Stimulated activated naive CD4-positive, alpha-beta T cell treated with Interleukin-2 at 50 U/mL for 16 hours (primary cell): ENCODE measurements at places on chromosomes 12 and 14.

DNA sequence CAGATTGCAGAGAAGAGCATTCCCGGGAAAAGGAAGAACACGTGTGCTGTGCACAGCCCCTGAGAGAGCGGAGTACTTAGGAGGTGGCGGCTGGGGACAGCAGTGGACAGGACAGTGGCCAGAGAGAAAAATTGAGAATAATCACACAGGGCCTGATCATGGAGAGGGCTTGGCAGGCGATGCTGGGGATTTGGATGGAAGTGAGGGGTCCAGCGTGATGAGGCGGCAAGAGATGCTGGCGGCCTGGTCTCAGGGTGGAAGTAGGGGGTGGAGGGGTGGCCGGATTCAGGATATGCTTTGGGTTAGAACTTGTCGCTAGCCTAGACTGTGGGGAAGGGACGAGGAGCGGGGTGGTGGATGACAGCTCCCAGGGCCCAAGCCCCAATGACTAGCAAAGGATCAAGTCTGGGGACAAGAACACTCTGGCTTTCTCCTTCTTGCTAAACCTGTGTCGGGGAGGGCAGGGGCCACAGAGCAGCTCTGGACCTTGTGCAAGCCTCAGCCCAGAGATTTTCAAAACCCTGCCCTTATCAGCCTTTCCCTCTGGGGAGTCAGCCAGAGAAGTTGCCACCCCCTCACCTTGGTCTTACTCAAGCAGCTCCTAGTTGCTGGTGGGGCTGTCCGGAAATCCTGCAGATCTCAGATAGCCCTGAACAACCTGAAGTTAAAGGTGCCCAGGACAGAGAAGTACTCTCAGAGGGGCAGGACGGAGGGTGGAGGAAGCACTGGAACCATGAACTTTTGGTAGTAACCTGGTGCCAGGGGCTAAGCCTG is 1.3 kb downstream of the HVCN1 start:
- no peak for DNase-seq

DNA sequence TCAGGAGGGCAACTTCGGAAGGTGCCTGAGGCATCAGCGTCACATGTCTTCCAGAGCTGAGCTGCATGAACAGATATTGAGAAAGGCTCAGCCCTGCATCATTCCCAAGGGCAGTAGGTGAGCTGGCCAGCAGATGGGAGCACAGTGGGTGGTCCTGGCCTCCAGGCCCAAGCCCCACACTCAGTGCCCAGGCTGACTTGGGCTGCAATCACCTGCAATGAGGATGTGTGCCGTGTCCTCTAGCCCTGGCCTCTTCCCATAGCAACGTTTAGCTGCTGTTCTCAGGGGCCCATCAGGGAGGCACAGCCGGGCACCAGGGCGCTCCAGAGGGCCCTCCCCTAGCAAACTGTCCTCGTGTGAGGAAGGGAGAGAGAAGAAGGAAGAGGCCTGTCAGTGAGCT is 32.0 kb downstream of the TEP1 start:
- DNase-seq: no peak

DNA sequence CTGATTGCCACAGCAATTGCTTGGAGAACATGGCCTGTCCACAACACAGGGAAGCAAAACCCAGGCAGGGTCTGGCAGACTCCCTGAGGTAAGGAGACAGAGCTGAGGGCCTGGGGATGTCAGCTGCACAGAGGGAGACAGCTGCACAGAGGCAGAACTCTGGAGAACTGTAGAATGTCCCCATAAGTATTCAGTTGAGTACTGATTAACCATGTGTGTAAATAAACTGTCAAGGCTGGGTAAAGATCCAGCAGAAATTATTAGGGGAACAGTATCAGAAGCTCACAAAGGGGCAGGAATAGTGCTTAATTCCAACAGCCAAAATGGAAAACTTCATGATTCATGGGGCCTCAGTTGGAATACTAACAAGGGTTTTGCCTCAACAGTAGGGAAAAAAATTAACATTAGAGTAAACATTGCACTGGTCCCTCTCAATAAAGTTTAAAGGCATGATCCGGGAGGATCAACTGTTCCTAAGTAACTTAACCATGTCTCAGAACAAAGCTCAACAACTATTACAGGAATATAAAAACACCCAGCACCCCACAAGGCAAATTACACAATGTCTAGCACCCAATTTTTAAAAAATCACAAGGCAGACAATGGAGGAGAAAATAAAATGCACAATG is 201.3 kb upstream of the RASSF8 start:
- DNase-seq: no peak

DNA sequence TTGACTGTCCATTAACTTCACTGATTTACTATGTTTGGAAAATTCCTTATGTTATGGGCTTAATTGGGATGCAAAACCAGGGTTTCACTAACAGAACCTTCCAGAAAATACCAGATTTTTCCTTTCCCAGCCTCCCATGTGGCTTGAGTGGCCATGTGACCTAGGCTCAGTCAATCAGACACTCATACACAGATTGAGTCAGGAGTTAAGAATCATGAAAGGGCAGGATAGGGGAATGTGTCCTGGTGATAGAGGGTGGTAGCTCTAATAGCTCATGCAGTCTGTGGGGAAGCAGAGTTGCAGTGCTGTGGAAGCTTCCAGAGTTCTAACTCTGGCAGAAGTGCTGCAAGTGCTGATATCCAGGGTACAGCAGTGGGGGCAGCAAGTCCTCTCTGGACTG is 134.1 kb upstream of the IFNG-AS1 start:
- DNase-seq: no peak

DNA sequence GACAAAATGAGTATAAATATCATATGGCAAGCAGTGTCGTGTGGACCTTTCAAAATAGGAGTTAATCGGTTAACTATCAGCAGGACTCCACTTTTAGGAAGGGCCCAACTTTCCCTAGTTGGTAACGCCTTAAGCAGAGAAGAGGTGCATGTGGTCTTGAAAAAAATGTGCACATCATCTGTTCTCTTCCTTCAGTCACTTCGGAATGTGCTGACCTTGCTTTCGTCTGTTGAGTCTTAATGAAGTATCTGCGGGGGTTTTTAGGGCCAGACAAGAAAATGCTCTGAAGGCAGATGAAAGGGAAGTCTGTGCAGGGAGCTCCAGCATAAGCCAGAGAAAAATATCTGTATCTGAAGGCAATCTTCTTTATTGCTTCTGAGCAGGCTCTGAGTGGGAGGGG is 185.2 kb downstream of the AEBP2 start:
- no peak for DNase-seq
